ENCODE measurements at places on chromosomes 16 and 17.

DNA sequence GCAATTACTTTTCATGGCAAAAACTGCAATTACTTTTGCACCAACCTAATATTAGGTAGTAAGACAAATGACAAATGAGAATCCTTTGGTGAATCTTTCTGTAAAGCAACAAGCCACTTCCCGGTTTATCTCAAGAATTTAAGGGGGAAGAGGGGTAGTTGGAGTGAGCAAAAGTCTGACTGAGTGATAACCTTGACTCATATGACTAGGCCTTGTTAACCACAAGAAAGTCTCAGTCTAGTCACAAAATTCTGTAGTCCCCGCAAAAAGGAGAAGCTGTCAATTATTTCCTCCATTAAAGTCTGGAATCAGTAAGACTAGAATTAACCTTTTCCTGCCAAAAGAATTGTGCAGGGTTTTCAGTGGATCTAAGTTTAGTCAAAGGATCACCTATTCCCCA lies 72.2 kb upstream of the GNAO1 start:
- DNase-seq, result peak; percentile 30

GRCh38 chr17:74574489-74575142 lies 7.3 kb upstream of the CD300H start:
- no peak for DNase-seq

DNA sequence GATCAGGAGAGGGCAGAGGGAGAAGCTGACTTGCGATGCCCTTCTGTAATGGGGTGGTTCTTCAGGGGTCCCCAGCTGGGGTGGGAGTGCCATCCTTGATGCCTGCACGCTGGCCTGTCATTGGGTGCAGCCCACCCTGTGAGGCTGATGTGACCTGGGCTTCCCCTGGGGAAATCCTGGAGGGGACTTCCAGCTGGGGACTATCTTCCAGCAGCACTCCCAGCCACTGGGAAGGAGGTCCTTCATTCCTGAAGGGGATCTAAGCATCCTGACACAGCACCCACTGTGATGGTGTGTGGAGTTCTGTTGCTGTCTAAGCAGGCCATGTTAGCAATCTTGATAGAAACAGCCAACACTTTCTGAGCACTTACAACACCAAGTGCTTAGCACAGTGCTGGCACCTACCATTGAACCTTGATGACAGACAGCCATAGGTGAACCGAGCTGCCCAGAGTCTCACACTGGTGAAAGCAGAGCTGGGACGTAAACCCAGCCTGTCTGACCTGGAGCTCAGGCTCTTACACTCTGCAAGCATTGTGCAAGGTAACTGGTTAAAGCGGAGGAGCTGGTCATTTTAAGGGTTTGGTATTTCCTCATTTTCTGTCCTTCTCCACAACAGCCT lies 211.3 kb downstream of the CCDC182 start:
- DNase-seq, result no peak

- peak; percentile 32 for DNase-seq
These were observed 789 bp downstream of the ITPRIPL2 start for GRCh38 chr16:19114359-19115147.

DNA sequence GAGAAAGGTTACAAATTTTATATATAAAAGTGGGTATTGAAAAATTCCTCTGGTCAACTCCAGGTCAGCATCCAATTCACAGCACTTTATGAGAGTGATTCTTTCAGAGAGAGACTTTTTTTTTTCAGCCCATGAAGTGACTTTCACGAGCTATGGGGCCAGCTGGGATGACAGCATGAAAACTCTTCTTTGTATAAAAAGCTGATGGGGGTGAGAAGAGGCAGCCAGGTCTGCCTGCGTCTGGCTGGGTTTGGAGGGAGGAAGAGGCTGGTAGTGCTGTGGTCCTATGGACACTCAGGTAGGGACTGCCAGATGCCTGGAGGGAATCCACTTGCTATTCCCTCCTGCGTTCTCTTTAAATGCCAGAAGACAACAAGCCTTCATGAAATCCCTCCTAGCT lies 250.6 kb downstream of the UTP18 start:
- DNase-seq, result no peak

GRCh38 chr17:72609501-72609900 lies 483.0 kb downstream of the SLC39A11 start:
- no peak for DNase-seq

DNA sequence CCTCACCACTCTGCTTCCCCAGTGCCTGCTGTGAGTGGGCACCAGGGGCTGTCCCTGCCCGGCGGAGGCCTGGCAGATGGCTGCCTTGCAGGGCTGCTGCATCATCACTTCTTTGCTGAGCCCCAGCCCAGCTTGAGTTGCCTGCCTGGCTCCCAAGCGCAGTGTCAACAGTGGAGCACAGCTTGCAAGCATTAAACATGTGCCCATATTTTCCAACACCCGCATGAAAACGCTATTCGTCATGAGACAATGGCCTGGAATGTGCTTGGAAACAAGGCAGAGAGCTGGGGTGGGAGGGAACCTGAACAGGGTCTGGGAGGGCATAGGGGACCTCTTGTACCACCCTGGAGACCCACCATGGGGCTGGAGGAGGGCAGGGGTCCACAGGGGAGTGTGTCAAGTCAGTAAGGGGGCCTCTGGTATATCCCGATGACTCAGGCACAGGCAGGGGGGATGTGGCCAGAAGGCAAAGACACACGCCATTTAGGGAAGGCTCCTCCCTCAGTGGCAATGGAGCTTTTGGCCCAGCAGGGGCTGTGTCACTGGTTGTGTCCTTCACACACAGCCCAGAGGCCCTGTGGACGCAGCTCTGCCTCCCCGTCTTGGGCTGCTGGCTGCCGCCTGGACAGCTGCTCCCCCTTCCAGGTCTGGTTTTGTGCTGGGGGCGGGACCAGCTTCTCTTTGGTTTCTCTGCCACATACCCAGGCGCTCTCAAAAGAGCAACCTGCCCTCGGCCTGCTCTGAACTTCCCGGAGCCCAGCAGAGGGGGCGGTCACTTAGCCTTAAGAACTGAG lies 17.4 kb upstream of the MTSS2 start:
- DNase-seq, result no peak

DNA sequence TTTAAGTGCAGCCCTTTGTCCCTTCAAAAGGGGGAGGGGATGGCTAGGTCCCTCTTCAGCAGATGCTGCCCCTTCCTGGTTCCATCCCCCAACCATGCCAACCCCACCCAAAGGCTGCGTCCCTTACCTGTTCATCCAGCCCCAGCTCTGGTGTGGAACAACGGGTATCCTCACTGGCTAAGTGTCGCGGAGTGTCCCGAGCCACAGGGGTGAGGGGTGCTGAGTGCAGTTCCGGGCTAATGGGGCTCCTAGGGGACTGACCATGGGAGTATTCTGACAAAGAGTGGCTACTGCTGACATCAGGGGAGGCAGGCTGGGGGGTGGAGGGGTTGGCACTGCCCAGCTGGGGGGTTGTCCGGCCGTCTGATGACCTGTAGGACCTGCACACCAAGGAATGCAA lies 32.9 kb downstream of the STH start:
- no peak for DNase-seq

DNA sequence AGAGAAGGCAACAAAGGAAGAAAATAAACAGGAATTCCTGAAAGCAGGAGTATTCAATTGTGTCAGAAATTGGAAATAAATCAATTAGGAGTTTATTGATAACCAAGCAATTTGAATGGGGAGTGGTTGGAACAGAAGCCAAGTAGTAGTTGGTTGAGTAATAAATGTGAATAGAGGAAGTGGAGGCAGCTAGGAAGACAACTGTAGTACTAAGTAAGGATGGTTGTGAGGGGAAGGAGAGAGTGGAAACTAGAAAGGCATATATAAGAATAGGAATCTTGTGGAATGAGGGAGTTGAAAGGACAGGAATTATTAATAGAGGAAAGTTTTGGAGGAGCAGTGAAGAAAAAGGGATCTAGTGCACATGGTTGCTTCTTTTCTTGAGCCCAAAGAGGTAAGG lies 34.4 kb downstream of the NFAT5 start:
- DNase-seq, result peak; percentile 36

GRCh38 chr16:77236063-77236511 lies 36.9 kb downstream of the SYCE1L start:
- peak; percentile 90 for DNase-seq

- DNase-seq, result no peak
These were observed 6.5 kb downstream of the SRP68 start for GRCh38 chr17:76065775-76066174.

- DNase-seq, result peak; percentile 7
These were observed 980 bp downstream of the LLGL1 start for GRCh38 chr17:18226284-18226945.

DNA sequence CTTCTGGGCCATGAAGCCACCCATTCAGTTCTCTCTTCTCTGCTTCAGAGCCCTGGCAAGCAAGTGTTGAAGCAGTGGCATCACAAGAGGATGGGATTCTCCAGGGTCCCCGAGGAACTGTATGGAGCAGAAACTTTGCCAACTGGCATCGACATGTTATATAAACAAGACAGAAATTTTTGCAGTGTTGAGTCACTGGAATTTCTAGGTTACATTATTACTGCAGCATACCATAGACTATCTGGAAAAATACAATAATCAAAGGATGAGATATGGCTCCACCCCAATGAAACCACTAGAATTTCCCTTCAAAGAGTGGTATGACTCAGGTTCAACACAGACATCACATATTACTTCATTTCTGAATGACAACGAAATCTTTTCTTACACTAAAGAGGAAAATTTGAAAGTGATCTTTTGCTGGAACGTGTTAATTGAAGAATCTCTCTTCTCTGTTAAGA lies 343.0 kb upstream of the DYNLRB2 start:
- DNase-seq, result no peak

DNA sequence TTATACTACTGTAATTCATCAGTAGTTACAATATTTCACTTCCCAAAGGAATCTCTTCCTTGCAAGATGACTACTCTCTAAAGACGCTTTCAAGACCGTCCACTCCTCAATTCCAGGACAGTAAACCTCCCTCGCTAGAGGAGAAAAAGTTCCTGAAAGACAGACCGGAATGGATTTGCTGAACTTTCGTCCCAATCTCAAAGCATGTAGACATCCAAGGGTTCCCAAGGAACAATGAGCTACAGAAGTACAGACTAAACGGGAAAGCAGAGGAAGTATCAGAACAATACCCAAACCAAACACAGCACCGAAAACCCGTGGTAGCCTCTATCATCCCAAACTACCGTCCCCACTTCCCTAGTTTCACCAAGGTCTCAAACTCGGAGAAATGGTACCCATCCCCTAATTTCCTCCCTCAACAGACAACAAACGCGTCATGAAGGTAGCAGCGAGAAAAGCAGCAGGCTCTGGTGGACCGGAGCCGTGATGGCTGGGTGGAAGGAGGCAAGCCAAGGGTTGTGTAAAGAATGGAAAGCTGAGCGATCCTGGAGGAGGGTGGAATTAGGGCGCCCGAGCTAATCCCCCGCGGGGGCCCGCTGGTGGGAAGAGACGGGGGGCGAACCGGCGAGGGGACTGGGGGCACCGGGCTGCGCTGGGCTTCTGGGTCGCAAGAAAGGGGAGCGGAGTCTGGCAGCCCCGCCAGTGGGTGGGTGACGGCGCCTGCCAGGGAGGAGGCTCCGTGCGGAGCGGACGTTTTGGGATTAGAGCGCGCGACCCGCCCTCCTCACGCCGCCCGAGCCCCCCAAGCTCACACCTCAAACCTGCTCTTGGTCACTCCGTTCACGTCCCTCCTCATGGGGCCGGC lies 647 bp downstream of the FBXL20 start:
- DNase-seq, result peak; percentile 4

DNA sequence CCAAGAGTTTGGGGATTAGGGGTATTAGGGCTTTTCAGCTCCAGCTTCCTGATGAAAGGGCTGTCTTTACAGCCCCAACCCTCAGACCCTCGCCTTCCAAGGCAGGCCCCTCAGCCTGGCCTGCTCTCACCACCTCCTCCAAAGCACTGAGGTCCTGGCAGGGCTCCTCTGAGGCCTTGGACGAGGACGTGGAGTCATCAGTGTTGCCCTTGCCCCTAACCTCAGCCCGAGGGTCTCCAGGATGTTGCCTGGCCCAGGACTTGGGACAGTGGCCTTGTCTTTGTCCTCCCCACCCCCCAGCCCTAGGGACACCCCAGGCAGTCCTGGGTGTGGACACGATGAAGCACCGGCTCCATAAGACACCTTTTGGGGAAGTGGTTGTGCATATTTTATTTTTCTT lies 28.2 kb downstream of the B9D1 start:
- DNase-seq, result no peak

GRCh38 chr17:81033535-81034167 lies 1.3 kb upstream of the BAIAP2 start:
- DNase-seq, result peak; percentile 79

GRCh38 chr16:47528431-47528830 lies 67.3 kb downstream of the PHKB start:
- no peak for DNase-seq

GRCh38 chr17:27430882-27431491 lies 25.3 kb upstream of the KSR1 start:
- DNase-seq, result peak; percentile 66

GRCh38 chr16:78957317-78958100 lies 643.0 kb downstream of the MAF start:
- DNase-seq, result no peak

DNA sequence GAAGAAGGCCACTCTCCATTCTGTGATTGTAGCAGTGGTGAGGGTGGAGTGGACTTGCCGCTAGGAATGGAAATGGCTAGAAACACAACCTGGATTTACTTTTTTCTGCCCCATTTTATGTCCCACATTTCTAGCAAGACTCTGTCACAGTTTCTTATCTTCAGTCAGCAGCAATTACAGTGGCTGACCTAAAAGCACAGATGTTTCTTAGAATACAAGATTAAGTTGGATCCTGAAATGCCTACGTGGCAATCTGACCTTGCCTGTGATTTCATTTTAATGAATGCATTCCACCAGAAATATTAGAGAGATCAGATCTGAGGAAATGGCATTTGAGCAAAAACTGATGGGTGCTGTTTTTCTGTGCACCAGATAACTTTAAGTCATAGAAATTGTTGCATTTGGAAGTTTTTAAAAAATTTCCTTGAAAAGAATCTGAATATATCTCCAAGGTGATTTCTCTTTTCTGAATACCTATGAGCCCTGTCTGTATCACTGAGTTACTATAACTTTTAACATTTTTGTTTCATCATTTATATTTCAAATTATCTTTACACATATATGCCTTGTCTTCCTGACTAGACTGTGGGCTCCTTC lies 5.4 kb downstream of the HEATR3 start:
- DNase-seq, result no peak

DNA sequence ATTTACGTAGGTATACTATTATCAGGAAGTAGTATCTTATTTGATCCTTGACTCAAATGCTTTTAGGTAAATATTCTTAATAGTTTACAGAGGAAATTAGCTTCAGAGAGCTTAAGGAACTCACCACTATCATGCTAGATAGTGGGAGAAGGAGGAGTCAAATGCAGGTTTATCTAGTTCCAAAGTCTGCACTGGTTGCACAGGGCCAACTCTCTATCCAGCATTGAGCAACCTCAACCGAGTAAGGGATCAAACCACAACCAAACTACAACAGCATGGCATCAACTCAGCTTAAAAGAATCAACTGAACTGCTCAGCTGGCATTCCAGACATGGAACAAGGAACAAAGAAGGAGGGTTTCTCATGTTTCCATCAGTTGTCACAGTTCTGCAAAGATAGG lies 306.0 kb downstream of the MAF start:
- DNase-seq, result no peak

- DNase-seq, result no peak
These were observed 219.9 kb downstream of the C16orf78 start for GRCh38 chr16:49593424-49594040.

Measured in inflammatory macrophage (primary cell).